ENCODE measurements at places on chromosomes 5 and 9.

DNA sequence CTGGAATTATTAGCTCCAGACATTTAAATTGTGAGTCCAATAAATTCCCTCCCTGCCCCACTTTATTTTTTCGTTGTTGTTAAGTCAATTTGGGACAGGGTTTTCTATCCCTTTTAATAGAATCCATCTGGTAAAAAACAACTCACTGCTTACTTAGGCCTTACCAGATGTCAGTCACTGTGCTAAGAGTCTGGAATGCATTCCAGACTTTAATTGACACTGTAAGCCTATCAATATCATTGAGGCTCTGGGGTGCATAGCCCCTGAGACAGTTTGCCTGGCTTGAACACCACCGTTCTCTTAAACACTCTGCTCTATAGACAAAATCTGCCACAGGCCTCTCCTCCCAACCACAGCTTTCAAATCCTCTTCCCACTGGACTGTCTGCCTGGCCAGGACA, 175.9 kb downstream of the NSG2 start:
- no peak for DNase-seq

- no peak for DNase-seq
These were observed 338.2 kb downstream of the NTRK2 start for GRCh38 chr9:85007748-85008147.

DNA sequence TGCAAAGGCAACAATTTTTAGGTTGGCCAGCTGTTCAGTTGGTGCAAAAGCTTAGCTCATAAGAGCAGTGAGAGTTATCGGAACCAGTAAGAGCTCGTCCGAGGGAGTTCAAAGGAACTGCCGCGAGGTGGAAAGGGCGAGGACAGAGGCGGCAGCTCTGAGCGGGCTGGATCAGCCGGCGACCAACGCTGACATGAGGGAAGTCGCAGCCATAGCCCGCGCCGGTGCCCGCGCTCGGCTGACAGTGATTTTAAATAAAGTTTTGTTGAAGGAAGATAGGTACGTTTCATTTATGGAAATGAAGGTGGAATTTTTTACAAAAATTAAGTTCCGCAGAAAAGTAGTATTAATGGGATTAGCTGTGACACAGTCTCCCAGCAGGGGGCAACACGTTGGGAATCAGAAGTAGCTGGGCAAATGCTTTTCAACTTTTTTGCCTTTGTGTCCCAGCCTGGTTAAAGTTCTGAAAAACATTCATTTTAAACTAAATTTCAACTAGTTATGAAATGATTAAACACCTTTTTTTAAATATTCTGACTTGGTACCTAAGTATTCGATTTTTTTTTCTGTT, 43.2 kb downstream of the FBXO4 start:
- DNase-seq: no peak

DNA sequence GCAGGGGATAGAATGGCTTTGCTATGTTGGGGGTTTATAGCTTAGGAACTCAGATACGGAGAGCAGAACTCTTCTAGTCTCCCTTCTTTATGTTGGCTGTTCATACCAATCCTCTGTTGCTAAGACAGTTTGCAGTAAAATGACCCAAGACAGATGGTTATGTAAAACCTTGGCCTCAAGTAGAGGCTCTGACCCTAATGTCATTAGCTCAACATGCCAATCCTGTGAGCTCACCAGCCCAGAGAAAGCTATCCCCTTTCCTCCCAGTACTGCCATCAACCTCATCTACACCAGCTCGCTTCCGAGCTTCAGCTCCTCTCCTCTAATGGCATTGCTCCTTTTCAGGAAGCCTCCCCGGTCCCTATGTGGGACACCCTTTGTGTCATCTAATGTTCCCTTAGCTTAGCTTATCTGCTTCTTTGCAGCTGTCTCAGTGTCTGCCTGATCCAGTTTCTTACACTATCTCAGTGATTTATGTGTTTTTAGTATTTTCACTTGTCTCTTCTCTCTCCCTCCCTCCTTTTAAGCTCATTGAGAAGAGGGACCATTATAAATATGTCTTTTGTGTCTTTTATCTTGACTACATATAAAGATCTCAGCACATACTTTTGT, 281.3 kb upstream of the CLINT1 start:
- no peak for DNase-seq

GRCh38 chr9:103798620-103799019, 295.5 kb upstream of the SMC2 start:
- no peak for DNase-seq

DNA sequence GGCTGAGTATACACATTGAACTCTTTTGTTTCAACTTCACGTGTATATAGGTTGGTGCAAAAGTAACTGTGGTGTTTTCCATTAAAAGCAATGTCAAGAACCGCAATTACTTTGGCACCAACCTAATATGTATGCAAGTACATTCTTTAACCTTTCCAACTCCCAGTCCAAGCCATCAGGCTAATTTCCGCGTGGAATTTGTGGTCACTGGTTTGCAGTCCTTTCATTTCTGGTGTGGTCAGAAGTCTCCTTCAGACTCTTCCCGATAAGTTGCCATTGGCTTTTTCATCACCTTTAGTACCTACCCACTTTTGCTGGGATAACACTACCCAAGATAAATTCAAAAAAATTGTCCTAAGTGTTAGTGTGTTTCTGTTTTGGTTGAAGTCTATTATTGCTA, 84.0 kb downstream of the RGS3 start:
- no peak for DNase-seq

DNA sequence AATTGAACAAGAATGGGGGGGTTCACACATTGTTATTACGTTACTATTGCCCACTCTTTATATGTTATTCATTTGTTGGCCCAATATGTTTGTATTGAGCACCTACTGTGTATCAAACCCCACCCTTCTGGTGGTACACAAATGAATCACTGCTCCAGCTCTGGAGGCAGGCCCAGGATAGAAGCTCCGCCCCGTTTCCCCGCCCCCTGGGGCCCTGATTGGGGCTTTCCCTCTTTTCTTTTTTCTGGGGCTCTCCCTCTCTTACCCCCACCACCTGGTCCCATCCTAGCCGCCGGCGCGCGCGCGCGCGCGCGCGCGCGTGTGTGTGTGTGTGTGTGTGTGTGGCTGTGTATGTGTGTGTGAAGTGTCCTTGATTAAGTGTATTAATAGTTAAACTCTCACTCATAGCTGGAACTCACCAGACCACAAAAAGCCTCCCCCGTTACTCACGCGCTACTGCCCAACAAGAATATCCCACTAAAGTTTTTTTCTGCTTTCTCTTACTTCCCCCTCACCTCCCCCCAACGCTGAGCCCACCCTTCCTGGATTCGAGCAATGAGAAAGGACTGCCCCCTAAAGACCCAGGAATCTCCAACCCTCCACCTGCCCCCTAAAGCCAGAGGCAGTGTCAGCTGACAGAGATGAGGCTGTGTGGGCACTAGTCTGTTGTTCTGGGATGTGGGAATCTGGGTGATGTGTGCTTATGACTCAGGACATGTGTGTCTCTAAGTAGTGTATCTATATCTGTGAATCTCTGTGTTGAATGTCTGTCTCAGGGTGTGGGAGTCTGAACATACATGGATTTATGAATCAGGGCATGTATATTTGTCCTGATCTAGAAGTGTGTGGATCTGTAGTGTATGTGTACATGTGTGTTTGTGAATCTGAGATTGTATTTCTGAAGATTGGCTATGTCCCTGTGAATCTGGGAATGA, 4.0 kb downstream of the CXXC5 start:
- DNase-seq: peak; percentile 84

DNA sequence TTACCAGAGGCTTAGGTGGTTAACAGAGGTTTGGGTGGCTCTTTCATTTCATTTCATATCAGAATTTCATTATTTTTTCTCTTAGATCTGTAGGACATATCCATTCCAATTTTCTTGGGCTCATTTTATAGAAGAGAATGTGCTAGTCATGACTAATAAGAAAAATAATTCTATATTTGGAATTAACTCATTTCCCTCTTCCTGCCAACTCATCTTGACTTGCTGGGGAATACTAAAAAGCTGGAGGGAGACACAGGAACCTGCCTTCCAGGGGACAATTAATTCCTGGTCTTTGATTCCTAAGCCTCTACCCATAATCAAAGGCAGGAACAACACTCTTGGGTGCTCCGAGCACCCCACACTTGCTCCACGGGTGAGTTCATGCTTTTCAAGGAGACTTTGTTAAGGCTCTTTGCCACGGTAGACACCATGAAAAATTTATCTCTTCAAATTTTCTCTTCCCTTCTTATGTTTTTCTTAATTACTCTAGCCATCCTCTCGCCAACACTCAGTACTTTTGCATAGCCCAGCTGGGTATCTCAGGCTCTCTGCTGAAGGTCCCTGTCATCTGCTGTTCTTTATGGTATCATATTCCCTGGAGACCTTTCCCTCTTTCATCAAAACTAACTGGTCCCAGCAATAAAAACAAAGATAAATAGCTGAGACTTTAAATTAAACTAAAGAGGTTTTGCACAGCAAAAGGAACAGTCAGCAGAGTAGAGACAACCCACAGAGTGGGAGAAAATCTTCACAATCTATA, 273.9 kb downstream of the NPR3 start:
- no peak for DNase-seq

DNA sequence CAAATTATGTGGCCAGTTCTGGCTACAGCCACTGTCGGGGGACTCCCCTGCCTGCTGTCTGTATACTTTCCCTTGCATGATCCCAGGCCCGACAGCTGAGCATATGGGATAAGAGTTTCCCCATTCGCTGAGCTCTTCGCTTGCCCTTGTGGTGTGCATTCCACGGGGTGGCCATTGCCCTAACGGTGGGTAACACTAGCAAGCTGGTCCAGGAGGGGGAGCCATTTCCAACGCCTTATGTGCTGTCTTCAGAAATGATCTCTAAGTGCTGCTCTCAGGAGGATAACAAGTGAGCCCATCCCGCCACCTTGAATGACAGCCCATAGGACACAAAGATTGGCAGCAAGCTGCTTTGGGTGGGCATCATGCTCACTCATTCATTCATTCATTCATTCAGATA, 190.9 kb downstream of the FSTL4 start:
- peak; percentile 73 for DNase-seq

DNA sequence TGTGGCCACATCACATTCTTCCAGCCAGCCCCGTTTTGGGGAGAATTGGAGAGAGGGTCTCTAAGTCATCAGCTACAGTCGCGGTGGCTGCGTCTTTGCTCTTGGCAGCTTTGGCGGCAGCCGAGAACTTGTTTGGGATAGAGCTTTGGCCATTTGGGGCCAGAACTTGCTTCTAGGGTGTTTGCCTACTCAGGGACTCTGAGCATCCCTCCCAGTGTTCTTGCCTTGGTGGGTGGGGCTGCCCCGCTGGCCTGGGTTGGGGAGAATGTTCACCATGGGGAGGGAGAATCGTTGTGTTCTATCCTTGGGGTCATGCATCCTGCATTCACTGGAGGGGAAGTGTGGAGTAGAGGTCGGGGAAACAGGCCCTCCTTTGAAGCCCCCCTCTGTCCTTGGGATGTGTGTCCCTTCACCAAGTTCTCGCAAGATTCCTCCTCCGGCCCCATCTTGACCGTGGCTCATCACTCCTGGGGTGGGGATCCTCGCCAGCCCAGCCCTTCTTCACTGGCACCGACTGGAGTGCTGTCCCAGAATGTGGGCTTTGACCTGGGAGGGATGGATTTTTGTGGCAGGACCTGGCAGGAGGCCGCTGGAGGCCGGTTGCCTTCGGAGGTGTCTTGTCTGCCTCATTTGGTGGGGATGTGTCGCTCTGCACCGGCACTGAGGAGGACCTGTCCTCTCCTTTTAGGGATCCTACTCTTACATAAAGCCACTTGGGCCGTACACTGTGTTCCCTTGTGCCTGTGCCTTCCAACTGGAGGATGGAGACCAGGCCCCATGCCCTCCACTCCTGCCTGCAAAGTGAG, 3.5 kb downstream of the PHF2 start:
- DNase-seq: no peak

GRCh38 chr9:129498451-129499384, 122.2 kb downstream of the C9orf50 start:
- no peak for DNase-seq

DNA sequence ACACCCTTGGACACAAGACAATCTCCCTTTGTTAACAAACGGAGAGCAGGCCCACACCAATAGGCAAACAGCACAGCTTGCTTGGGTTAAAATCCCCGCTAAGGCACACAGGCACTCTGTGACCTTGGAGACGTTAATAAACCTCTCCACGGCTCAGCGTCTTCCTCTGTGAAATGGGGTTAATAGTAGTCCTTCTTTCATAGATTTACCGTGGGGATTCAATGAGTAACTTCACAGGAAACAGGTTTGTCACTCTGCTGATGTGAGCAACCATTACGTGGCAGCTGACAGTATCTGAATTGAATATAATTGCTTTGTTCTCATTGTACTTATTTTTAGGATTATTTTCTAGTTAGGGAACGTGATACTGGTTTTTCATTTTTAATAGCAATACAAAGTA, 65.2 kb upstream of the ADRA1B start:
- no peak for DNase-seq

DNA sequence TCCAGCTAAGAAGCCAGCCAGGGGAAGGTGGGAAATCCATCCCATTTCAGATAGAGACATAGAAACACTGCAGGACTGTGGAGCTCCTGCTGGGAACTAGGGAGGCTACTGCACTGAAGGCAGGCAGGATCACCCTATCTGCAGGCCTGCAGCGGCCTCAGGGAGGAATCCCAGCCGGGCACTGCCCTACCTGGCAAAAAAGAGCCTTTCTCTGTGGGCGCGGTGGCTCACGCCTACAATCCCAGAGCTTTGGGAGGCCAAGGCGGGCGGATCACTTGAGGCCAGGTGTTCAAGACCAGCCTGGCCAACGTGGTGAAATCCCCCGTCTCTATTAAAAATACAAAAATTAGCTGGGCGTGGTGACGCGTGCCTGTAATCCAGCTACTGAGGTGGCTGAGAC, 71.4 kb upstream of the PHYKPL start:
- DNase-seq: no peak

DNA sequence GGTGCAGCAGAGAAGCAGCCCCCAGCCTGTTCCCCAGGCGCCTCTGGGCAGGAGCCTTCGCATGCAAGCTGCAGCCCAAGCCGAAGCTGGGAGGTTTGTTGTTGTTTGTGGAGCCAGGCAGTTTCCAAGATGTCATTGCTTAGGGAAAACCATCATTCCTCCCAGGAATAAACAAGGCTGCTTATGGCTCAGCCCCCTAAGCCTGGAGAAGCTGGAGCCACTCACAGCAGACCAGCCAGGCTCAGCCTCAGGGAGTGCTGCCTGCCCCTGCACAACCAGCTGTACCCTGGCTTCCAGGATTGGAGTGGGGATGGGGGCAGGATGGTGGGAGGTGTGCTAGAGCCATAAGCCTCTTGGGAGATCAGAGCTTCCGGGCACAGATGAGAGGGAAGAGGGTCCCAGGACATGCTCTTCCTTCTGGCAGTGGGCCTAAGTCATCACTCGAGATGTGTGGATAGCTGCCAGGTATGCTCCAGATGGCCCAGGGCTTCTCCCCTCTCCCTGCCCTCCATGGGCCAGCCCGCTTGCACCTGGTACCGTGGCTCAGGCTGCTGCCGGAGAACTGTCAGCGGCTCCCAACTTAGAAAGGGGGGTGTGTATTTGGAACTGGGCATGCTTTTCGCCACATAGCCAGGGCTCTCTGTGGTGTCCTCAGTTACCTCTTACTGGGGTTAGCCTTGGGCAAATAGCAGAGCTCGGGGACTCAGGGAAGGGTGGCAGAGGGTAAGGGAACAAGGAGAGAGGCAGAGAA, 105.2 kb downstream of the RGS3 start:
- no peak for DNase-seq

- DNase-seq: no peak
These were observed 167.9 kb upstream of the FREM1 start for GRCh38 chr9:15077946-15078729.

GRCh38 chr9:106722051-106722753, 140.8 kb upstream of the ZNF462 start:
- no peak for DNase-seq

All from hematopoietic multipotent progenitor cell treated with erythropoietin and hydrocortisone succinate and interleukin-3 and kit ligand, for 6 days (in vitro differentiated cells).